Globus pallidus (tissue), 1 donor: ENCODE measurements at places on chromosomes 6 and 20.

GRCh38 chr6:136895901-136896300 lies 26.2 kb upstream of the SLC35D3 start:
- DNase-seq, result no peak

DNA sequence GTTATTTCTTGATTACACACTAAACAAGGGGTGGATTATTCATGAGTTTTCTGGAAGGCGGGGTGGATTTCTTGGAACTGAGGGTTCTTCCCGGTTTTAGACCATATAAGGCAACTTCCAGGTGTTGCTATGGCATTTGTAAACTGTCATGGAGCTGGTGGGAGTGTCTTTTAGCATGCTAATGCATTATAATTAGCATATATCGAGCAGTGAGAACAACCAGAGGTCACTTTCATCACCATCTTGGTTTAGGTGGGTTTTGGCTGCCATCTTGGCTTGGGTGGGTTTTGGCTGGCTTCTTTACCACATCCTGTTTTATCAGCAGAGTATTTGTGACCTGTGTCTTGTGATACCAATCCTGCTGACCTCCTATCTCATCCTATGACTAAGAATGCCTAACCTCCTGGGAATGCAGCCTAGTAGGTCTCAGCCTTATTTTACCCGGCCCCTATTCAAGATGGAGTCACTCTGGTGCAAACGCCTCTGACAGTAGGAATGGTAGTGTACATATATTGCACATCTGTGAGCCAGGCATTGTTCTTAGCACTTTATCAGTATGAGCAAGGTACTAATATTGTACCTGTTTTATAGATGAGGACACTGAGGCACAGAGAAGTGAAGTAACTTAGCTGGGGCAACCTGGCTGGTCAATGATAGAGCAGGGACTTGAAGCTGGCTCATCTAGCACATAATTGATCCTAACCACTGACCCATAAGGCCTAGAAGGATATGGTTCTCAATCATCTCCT lies 203.7 kb downstream of the NFATC2 start:
- DNase-seq, result no peak

DNA sequence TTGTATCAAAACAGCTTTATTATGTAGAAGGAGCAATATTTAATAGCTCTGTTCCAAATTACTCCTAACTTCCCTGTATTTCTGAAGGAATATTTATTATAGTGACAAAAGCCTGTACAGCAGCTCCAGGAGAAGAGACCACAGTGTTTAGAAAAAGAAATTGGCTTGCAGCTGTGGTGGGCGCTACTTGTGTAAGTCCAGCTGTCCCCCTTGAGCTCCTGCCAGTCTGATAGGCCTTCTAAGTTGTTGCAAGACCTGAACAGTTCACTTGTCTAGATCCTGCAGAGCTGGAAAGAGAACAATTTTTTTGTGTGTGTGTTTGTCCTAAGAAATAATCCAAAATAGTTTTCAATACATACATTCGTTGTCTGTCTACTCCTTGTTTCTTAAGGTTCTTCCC lies 86.6 kb downstream of the JARID2 start:
- no peak for DNase-seq

DNA sequence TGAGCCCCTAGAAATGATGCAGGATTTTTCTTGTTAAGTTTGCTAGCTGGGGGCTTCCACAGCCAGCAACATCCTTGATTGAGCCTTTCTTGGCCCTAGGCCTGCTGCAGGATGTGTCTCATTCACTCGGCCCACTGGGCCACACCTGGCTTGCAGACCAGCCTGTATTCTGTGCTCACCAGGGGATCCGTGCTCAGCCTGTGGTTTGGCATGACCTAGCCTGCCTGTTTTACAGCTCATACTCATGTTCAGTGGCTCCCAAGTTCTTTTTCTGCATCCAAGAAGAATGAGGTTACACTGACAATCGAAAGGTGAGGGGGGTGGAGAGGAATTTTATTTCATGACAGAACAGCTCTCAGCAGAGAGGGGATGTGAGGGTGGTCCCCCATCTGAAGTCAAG lies 263.4 kb downstream of the RIMS1 start:
- DNase-seq, result no peak

DNA sequence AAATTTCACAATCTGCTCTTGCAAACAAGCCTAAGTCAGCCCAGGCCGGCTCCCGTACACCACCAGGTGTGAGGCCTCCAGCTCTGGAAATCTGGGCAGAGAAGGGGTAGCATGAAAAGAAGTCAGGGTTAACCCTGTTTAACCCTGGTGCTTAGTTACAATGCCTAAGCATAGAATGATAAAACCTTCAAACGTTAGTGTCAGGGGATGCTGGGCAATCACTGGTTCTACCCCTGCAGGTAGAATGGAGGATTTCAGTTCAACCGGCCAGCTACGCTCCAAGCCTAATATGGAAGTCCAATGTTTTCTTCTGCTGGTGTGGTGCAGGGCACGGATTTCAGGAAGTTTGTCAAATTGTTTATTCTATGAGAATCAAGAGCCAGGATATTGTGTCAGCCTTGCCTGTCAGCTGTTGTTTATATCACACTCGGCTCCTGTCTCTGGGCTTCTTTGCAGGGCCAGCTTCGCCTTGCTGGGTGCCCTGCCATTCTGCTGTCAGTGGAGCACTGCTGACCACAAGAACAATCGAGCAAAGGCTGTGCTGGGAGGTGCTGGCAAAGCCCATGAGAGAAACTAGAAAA lies 20.2 kb upstream of the CD93 start:
- DNase-seq, result no peak

GRCh38 chr20:13141546-13141945 lies 79.5 kb upstream of the ISM1 start:
- no peak for DNase-seq

DNA sequence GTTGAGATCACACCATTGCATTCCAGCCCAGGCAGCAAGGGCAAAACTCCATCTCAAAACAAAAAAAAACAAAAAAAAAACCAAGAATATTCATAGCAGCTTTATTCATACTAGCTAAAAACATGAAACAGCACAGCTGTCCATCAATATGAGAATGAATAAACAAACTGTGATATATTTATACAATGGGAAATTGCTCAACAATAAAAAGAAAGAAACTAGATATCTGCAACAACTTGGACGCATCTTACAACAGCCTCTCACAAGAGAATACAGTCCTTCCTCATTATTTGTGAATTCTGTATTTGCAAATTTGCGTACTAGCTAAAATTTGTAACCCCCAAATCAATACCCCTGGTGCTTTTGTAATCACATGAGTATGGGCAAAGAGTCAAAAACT lies 28.2 kb upstream of the SPAG4 start:
- DNase-seq, result no peak

GRCh38 chr20:4592316-4593148 lies 129.2 kb upstream of the PRND start:
- DNase-seq, result no peak

GRCh38 chr20:37327748-37328147 lies 18.2 kb upstream of the SRC start:
- no peak for DNase-seq

- DNase-seq, result no peak
Observed at GRCh38 chr6:22098601-22099031, 198.2 kb downstream of the PRL start.

DNA sequence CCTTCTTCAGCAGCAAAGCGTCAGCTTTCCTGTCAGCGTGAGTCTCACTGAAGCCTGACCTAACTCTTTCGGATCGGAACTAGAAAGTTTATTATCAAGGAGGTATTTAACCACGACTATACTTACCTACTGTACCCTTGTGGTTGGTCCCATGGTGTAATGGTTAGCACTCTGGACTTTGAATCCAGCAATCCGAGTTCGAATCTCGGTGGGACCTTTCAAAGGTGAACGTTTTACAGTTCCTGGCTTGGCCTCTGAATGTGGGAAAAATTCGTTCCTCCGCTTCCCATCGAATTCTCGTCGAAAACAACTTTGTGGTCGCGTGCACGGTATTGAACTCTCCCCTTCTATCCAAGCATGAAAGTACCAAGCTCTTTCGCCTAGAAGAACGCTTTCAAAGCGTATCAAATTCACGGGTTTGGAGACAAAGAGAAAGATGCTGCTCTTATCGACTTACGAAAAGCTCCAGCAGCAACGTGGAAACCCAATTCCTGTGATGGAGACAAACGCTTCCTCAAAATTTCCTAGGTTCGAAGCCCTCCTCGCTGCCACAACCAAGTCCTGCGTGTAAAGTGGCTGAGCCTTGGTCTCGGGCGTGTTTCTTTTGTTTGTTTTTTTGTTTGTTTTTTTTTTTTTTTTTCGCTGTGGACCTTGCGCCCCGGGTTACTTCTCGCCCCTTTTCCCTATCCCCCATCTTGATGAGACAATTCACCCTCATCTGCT lies 63.7 kb downstream of the GPX5 start:
- DNase-seq, result no peak

DNA sequence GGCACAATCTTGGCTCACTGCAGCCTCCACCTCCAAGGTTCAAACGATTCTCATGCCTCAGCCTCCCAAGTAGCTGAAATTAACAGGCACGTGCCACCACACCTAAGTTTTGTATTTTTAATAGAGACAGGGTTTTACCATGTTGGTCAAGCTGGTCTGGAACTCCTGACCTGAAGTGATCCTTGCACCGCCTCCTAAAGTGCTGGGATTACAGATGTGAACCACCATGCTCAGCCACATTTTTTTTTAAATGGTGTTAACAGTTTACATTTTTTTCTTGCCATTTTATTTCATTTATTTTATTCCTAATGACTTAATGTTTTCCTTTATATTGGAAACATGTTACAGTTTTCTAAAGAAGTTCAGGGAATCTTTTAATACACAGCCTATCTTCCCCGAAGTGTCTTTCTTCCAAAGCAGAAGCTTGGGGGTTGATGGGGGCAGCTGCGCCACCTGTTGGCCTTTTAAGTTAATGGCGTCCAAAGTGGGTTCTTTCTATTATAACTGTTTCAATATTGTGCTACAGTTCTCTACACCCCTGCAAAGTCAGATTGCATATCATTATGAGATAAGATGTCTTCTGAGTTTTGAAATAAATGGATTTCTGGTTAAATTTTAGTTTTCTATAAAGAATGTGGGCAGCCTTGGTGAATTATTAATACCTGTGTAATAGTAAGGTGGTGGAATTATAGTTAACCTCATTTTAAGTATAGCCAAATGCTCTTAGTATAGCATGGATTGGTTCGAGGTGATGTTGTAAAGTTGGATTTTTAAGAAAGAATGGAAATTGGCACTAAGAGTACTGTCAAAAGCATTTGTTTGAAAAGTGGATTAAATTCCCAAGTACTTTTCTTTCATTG lies 42.0 kb upstream of the PLCG1 start:
- peak; percentile 55 for DNase-seq

- DNase-seq, result no peak
Observed at GRCh38 chr6:145453376-145453775, 281.9 kb downstream of the EPM2A start.

GRCh38 chr6:163001330-163001729 lies 273.6 kb downstream of the PACRG start:
- DNase-seq, result no peak

DNA sequence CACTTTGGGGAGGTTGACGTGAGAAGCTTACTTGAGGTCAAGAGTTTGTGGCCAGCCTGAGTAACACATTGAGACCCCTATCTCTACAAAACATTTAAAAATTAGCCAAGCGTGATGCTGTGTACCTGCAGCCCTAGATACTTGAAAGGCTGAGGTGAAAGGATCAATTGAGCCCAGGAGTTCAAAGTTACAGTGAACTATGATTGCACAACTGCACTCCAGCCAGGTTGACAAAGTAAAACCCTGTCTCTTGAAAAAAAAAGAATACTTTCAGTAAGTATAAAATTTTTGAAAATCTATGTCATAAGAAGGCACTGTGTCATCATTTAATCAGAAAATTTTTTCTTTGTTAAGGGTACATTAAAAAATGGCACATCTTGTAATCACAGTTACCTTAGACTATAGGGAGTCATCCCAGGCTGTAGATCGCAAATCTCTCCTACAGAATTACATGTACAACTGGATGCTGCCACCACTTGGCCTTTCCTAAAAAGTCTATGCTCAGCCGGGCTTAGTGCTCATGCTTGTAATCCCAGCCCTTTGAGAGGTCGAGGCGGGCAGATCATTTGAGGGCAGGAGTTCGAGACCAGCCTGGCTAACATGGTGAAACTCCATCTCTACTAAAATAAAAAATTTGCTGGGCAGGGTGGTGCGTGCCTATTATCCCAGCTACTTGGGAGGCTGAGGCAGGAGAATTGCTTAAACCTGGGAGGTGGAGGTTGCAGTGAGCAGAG lies 17.0 kb upstream of the MRS2 start:
- no peak for DNase-seq

- DNase-seq, result no peak
Observed at GRCh38 chr20:50240092-50240491, 49.5 kb downstream of the CEBPB start.

DNA sequence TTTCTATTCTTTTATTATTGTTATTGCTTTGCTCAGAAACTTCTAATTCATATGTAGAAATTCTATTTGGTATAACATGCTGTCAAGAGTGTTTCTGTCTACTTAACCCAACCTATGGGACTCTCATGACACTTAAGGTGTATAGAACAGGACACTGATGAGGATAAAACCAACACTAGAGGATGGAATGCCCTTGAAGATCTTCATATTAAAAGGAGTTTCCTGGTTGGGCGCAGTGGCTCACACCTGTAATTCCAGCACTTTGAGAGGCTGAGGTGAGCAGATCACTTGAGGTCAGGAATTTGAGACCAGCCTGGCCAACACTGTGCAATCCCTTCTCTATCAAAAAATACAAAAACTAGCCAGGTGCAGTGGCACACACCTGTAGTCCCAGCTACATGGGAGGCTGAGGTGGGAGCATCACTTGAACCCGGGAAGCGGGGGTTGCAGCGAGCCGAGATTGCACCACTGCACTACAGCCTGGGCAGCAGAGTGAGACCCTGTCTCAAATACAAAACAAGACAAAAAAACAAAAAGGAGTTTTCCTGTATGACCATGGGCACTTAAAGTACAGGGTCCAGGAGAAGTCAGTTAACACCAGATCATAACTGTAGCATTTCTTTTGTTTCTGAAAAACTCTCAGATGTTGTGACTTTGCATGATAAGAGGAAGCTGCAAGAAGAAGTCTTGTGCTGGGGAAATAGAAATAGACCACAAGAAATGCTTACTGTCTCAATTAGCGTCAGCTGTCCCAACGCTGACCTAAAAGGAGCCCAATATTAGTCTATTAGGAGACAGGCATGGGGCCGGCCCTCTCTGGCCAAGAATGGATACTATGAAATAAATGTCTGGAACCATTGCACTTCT lies 38.9 kb upstream of the CD2AP start:
- no peak for DNase-seq

GRCh38 chr6:130161683-130162404 lies 60.9 kb downstream of the SAMD3 start:
- no peak for DNase-seq

GRCh38 chr20:53809728-53810365 lies 216.2 kb upstream of the ZNF217 start:
- DNase-seq, result no peak

GRCh38 chr6:4593951-4594350 lies 182.3 kb upstream of the CDYL start:
- DNase-seq, result no peak

DNA sequence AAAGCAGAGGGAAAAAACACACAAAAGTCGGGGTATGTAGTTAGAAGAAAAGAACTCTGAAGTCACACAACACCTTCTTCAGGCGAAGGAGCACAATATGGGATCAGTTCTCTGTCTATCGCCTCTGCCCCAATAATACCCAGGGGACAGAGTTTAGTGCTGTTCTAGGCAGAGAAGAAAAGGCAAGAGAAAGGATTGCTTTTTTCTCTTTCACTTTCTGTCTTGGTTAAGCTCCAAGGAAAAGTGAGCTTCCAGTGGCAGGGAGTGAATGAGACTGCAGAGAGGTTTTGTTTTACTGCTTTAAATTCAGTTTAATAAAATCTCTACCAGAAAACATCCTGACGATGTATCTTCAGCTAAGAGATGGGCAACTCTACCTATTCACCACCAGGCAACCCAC lies 86.6 kb upstream of the STXBP5 start:
- DNase-seq, result peak; percentile 15
